SK-MEL-5 (cell line): ENCODE measurements at places on chromosomes 1 and 21. TPM values are rescaled to one million over a fixed set of nuclear protein-coding genes. Genes with fewer than 3 reads are reported as not detected.

Gene DNM3
- total RNA-seq: 0.56 and 0.79 TPM in 2 replicates

Gene SV2A
- 19.4 and 22.3 TPM in 2 replicates for total RNA-seq

Gene VASH2
- 0.69 and 2.1 TPM in 2 replicates for total RNA-seq

Gene OLFML3
- 0.16 TPM in 1 of 2 replicates, not detected in the other for total RNA-seq

Gene C1orf141
- total RNA-seq: not detected in 2 replicates

Gene GSTM1
- not detected in 2 replicates for total RNA-seq

Gene SAMD13
- total RNA-seq: 3.4 and 5.9 TPM in 2 replicates

Gene GRIK3
- 0.05 TPM in 1 of 2 replicates, not detected in the other for total RNA-seq

Gene IFI44L
- total RNA-seq: not detected in 2 replicates
